T1000 (cell line): ENCODE measurements at places on chromosomes 11 and 22.

DNA sequence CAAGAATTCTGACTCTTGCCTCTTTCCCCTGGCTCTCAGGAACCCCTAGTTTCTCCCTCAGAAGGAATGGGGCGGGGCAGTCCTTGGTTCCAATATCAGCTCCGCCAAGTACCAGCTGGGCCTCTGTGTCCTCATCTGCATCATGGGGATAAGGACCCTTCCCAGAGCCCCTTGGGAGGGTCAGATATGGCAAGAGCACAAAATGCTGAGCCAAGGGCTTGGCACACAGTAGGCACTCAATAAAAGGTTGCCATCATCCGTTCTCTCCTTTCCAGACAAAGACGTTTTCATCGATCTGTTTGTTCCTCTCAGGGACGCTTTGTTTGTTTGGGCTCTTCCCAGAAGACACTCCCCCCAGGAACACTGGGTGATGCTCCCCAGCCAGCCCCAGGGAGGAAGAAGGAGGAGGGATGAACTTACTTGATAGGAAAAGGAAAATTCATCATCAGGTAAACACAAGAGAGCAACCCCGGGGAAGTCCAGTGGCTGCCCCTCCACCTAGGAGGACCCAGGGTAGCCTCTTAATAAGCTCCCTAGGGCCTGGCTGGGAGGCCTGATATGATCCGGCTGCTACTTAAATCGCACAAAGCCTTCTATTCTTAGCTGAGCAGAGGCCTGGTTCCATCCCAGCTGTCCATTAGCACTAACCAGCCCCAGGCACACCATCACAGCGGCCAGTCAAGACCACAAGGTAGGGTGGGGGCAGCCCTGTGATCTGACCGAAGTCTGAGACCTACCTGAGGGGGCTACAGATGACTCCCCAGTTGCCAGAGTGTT, 19.6 kb downstream of the GDPD5 start:
- no peak for DNase-seq

DNA sequence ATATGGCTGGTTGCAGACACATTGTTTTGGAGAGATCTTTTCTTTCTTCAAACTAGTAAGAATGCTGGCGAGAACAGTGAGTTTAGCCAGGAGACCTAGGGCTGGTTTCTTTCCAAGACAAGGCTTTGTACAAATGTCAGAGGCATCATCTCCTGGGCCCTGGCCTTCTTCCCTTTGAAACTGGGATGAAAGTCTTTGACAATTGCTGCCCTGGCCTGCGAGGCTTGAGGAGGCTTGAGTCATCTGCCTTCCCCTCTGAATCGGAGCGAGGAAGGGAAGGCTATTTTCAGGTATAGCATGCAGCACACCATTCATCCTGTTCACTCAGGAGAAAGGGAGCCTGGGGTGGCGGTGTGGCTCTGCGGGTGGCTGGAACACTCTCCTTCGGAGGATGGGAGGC, 21.5 kb upstream of the PARVG start:
- DNase-seq, result no peak

DNA sequence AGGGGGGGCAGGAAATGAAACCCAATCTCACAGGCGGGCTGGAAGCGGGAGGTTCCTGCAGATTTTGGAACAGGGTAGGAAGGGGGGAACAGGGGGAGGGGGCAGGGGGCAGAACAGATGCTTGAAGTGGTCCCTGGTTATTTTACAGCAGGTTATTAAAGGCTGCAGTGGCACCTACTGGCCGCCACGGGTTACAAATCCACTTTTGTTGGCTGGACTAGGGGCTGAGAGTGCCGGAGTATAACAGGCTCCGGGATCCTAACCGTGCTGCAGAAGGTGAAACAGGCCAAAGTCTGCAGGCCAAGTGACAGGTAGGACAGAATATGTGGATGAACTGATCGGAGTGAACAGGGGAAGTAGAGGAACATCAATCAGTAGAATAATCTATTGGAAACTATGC, 2.5 kb downstream of the ROBO3 start:
- no peak for DNase-seq

GRCh38 chr11:128182844-128183243, 404.5 kb downstream of the ETS1 start:
- DNase-seq, result no peak

GRCh38 chr11:93712678-93713077, 28.6 kb downstream of the TAF1D start:
- no peak for DNase-seq

DNA sequence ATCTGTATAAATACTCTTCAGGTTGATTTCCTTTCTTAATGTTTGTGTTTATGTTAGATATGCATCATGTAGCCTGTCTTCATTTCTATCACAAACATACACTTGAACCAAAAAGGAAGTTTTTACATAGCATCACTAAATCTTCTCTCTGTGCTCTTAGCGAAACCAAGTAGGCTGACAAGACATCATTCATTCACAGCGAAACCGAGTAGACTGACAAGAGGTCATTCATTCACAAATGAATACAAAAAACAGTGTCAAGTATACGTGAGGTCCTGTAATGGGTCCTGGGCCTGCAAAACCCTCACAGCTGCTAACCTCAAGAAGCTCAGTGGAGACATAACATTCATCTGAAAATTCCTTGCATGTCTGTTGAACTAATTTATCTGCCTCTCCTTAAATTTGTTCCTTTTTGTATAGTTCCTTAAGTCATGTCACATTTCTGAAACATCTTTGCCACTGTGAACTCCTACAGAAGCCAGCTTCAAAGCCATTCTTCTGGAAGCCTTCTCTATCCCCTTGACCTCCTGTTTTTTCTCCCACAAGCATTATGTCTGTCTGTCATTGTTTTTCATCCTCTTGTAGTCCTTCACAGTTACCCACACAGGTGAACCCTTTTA, 9.8 kb upstream of the HBE1 start:
- no peak for DNase-seq

GRCh38 chr11:60515144-60515855, at the start of gene MS4A13:
MS4A13 (plus strand) TSS chr11:60515392; CDS start chr11:60518084, 2,692 bp downstream.
- DNase-seq, result no peak

DNA sequence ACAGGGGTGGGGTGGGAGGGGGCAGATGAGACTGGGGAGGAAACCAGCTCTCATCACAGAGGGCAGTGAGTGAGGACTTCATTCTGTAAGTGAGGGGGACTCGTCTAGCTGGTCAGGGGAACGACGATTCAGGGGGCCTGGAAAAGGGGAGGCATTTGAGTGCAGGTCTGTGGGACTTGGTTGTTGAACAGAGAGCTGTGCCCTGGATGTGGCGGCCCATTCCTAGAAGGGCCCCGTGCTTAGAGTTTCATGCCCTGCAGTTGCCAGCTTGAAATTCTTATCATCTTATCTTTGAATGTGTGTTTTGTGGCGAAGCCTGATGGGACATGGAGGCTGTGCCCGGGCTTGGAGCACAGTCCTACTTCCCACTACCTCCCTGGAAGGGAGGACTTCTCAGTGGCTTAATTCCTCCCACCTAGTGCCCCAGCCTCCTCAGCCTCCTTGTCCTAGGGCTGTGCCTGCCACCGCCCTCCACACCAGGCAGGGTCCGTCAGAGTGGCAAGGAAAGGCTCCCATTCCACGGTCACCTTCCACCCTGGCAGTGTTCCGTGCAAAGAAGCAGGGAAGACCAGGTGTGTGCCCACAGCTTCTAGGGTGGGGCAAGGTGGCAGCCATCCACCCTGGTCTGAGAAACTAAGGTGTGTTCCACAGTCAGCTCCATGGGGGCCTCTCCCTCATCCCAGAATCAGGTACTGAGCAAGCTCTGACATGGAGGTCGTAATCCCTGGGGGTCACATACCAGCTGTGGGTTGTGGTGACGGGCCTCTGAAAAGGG, 59.7 kb upstream of the LMO1 start:
- no peak for DNase-seq

DNA sequence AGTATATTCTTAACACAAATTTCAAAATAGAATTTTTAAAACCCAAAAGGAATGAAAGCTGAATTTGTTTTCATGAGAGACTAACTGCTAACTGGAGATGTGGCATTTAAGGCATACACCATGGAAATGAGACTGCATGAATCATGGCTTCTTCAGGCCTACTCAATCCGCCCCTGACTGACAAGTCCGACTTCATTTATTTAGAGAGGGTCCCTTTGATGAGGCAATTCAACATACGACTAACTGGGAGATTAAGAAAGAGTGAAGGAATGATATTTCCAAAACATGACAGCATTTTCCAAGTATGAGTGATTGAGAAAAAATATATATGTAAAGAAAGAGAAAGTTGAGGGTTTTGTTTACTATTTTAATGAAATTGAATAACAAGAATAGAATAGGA, 720.1 kb downstream of the DLG2 start:
- no peak for DNase-seq

DNA sequence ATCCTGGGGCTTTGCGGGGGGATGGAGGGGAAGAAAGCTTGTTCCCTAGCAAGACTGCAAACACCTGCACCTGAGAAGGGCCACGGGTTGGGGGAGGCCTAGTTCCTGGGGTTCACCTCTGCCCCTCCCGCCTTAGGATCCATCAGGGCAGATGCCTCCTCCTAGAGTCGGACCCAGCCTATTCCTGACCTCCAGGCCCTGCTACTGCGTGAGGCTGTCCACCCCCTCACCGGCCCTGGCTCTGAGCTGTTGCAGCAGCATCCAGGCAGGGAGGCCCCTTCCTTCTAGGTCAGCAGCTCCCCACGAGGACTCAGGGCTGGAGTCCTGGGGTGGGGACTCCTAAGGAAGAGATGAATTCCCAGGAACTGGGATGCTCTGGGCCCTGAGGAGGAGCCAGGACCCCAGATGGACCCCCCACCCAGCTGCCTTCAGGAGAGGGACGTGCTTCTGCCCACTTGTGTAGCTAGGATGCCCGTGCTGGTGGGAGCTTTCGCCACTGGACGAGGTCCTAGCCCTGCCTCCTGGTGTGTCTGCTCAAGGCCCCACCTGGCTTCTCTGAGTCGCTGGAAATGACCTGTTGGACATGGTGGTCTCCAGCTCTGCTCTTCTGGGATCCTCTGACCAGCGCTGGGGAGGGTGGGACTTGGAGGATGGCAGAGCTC, 10.3 kb downstream of the MRGPRF start:
- DNase-seq, result no peak

- DNase-seq, result no peak
These were observed 818.8 kb upstream of the CHORDC1 start for GRCh38 chr11:91041626-91042025.

DNA sequence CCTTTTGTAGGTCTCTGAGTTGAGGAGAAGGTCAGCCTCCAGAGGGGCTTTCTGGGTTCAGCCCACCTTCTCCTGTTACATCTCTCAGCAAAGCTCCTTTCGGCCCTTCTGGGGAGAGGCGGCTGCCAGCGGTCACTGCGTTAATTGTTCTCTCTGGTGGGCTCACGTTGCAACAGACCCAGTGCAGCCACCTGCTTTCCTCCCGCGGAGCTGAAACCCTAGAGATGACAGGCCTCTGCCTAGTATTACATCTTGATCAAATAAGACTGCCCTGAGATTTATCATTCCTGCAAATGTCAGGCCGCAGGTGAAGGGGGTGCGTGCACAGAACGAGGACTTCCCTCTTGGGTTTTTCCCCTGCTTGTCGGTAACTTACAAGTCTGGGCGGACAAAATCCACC, 43.2 kb upstream of the CREB3L1 start:
- no peak for DNase-seq

GRCh38 chr11:32029721-32030120, 61.2 kb upstream of the RCN1 start:
- DNase-seq, result no peak

DNA sequence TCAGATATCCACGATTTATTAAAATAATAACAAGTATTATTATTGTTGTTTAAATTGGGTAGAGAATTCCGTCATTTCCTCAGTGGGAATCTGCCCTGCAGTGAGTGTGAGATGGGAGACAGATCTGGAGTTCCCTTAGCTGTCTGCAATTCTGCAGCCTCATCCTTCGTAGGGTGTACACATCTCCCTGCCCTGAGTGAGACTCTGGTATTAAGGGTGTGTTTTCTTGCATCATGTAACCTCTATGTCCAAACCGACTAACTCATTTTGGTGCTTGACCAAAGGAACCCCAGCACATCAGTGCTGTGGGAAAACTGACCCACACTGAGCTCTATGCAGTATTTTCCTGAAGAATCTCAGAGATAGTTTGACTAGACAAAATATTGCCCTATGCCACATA, 157.6 kb downstream of the LDLRAD3 start:
- DNase-seq, result no peak

DNA sequence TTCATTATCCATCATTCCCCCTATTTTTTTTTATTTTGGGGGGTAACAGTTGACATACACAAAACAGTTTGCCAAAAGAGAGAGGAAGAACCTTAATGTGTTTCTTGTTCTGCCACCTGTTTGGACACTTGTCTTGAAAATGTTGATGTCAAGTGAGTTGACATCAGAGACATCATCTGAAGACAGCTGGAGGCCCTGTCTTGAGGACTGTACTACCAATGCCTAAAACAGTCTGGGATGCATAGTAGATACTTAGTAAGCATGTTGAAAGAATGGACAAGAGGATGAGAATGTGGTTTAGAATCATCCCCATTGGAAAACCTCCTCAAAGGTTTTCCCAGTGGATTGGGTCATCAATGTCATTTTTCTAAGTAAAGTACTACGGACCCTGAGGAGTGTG, 2.4 kb upstream of the ARHGEF12 start:
- DNase-seq, result no peak

DNA sequence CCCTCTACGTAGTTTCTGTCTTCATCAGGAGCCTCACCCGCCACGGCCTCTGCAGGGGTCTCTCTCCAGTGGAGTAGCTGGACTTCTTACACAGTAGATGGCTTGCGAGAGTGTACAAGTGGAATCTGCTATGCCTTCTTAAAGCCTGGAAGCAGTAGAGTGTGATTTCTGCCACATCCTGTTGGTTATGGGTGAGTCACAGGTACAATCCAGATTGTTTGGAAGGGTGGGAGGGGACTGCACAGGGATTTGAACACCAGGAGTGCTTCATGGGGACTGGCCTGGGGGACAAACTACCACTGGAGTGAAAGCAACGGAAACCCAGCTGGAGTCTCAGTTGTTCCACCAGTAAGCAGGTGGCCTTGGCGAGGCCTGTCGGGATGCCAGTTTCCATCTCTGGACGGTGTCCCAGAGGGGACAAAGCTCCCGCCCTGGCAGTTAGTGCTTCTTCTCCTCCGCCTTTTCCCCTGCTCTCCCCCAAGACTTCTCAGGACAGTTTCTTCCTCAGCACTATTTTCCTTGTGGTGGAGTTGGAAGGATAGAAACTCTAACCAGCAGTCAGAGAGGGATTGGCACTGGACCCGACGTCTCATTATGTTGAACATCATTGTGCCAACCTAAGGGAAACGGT, 85.0 kb upstream of the RCN1 start:
- no peak for DNase-seq
